ENCODE measurements at places on chromosomes 4 and X. TPM values are rescaled to one million over a fixed set of nuclear protein-coding genes. Genes with fewer than 3 reads are reported as not detected.

Gene EGF
- not detected for polyA plus RNA-seq

Gene SLC38A5
- polyA plus RNA-seq = 9.9 TPM

Gene NMU
- polyA plus RNA-seq = not detected

Gene VSIG1
- polyA plus RNA-seq = 0.57 TPM

Gene PFKFB1
- polyA plus RNA-seq = 0.16 TPM

Gene SLC16A2
- 0.15 TPM for polyA plus RNA-seq

Data from naive B cell (primary cell).